Fibroblast of skin of back (primary cell): ENCODE measurements at places on chromosomes 3 and 15.
A peak's percentile ranks its signal among the peaks of the same experiment; 100 is the strongest.

DNA sequence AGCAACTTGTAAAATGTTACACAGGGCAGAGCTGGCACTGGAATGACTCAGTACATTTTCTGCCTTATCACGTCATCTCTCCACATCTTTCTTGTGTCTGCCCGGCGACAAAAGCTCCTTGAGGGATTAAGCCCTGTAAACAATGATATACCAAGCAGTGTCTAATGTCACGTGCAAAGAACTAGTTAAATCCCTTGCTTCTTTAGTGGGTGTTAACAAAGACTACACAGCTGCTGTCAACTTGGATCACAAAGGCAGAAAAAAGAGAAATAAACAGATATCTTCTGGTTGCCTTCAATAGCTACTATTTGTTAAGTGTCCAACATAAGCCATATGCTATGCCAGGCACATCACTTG, 48.1 kb upstream of the FRMD4B start:
- no peak for DNase-seq

- no peak for DNase-seq
These were observed 9.0 kb downstream of the CNTN3 start for GRCh38 chr3:74605437-74605836.

GRCh38 chr3:24748520-24748919, 253.9 kb upstream of the THRB start:
- DNase-seq: no peak

DNA sequence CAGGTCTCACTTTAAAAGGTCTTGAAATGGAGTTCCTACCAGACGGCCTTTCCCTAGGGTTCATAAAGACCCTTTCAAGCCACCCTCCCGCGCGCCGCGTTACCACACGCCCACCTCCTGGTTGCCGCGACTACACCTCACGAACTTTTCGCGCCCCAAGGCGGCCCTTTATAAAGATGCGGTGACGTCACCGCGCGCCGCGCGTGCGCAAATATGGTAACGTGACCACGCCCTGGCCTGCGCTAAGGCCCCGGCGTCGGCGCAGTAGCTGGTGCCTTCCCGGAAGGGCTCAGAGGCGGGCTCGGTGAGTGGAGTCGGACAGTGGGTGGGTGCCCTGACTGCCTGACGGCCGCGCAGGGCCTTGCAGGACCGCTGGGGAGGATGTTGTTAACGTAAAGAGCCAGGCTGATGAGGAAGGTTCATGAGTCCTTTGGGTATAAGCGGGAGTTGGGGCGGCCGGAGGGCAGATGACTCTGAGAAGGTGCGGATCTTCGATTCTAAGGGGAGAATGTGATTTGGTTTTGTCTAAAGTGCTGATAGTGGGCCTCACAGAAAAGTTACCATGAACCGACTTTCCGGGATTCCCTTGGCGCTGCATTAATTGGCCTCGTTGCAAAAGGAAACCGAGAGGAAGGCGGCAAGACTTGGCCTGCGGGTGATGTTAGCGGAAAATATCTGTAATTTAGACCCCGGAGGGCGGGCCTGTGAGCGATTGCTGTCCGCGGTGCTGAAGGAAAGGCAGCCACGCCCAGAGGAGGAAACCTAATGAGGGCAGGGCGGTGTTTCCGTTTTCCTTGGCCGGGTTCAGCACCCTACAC, 54.4 kb downstream of the FEZF2 start:
- DNase-seq: peak; percentile 87

DNA sequence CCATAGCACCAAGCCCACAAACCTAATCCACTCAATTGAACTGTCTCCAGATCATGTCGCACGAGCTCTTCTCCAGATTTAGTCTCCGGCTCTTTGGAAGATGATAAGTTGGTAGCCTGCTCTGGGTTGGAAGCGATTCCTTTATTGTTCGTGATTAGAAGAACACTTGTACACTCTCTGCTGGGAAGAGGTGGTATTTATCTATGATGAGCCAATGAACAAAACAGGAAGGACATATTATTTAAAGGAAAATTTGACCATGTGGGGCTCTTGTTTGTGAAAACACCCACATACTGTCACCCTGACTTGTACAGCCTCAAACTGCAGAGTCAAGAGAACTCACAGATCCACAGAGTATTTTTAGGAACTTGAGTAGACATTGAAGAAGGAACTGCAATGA, 54.4 kb downstream of the MYZAP start:
- DNase-seq: no peak

DNA sequence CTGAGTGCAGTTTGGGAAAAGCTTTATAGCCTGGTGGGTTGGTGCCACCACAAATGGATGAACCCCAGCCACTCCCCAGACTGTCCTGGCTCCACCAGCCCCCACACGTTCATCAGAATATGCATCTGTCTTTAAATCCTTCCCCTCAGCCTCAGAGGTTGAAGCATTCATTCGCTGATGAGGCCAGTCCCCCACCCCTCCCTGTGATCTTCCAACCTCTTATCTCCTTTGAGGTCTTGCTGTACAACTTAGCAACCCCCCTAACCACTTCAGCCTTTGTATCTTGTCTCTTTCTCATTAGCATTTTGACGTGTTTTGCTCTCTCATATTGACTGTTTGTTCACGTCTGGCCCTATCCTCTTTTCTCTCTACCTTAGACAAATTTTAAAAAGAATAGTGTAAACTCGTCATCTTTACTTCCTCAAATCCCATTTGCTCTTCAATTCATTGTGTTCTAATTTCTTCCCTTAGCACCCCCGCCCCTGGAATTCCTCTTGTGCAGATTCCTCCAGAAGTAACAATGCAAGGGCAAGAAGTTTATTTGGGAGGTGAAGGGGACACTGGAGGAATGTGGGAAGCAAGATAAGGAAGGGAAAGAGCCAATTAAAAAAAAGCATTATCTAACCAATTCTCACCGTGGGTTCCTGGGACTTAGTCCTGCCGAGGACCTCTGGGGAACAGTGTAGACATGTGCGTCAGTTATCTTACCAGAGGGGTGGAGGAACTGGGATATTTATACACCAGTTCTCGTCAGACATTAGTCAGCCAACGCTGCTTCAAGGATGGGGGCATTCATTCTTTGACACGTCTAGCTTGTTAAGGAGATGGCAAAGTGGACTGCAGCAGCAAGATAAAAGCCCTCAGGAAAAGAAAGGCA, 38.6 kb downstream of the MOBP start:
- no peak for DNase-seq

GRCh38 chr15:52114261-52115055, 1.9 kb upstream of the BCL2L10 start:
- DNase-seq: no peak

GRCh38 chr15:85702321-85703101, 92.2 kb downstream of the KLHL25 start:
- DNase-seq: no peak

- DNase-seq: no peak
These were observed 566.8 kb downstream of the NTRK3 start for GRCh38 chr15:87689716-87690115.

DNA sequence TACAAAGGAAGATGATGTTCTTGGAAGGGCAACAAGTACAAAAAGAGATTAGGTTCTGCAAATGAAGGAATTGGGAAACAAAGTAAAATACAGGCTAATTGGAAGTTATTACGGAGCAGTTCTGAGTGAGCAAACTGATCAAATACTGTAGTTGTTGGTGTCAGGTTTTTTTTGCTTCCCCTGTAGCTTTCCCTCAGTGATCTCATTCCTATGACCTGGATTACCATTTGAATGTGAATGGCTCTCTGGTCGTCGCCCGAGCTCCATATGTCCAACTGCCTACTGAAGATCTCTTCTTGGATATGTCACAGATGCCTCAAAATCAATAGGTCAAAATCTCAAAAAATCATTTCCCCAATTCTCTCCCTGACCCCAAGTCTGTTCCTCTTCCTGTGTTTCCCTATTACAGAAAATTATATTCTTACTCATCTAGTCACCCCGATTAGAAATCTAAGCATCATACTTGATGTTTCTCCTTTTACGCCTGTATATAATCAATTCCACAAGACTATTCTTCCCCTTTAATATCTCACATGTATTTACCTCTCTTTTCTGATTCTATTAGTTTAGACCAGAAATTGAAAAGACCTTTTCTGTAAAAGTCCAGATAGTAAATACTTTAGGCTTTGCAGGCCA, 29.0 kb downstream of the GOLM2 start:
- DNase-seq: no peak
